ENCODE measurements at places on chromosomes 7 and 10.

DNA sequence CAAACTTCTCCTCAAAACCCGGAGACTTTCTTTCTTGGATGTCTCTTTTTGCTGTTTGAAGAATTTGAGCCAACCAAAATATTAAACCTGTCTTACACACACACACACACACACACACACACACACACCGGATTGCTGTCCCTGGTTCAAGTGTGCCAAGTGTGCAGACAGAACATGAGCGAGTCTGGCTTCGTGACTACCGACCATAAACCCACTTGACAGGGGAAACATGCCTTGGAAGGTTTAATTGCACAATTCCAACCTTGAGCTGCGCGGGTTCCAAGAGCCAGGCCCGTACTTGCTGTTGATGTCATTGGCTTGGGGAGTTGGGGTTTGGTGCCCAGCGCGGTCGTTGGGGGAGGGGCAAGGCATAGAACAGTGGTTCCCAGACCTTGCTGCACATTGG, 1.7 kb downstream of the EGFR start:
- DNase-seq = peak; percentile 59

DNA sequence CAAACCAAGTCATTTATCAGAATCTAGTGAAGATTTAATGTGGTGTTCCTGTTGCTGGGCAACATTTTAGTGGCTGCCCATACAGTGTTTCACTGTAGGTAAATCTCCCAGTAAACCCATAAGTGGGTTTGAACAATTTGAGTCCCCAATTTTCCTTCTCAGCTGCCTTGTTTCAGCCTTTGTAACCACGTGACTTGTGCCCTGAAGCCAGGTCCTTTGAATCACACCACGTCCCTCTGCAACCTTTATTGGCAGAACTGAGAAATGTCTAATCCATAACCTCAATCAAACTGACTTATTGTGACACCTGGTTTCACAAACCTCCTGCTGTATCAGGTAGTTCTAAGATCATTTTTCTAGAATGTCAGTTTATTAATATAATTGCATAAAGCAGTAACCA, 30.1 kb downstream of the SND1 start:
- no peak for DNase-seq

- DNase-seq = no peak
Observed at GRCh38 chr7:158311791-158312190, 275.8 kb downstream of the PTPRN2 start.

DNA sequence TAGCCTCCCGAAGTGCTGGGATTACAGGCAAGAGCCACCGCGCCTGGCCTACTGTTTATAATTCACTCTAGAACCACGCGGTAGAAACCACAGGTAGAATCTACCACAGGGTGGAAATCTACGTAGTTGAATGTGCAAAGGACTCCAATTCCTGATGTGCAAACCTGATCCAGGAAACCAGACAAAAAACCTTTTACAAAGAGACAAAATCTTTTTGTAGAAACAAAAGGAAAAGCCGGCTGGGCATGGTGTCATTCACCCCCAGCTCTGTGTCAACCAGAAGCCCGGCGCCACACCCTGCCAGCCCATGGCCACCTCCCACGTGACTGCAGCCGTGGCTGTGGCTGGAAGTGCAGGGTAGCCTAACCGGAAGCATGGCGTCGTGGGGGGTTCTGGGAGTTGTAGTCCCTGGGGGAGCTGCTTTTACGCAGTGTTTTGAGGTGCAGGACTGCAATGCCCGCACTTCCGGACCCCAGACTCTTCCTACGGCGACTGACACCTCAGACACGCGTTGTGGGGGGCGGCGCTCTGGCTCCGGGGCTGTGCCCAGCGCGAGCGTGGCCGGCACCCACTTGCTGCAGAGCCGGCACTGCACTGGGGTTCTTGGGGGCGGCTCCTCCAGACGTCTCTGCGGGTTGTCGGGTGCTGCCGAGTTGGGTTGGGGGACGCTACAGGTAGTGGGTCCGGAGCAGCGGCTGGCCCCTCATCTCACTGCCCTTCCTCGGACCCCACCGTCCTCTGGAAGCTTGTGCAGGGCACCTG, 41.5 kb upstream of the RNF216 start:
- peak; percentile 97 for DNase-seq

DNA sequence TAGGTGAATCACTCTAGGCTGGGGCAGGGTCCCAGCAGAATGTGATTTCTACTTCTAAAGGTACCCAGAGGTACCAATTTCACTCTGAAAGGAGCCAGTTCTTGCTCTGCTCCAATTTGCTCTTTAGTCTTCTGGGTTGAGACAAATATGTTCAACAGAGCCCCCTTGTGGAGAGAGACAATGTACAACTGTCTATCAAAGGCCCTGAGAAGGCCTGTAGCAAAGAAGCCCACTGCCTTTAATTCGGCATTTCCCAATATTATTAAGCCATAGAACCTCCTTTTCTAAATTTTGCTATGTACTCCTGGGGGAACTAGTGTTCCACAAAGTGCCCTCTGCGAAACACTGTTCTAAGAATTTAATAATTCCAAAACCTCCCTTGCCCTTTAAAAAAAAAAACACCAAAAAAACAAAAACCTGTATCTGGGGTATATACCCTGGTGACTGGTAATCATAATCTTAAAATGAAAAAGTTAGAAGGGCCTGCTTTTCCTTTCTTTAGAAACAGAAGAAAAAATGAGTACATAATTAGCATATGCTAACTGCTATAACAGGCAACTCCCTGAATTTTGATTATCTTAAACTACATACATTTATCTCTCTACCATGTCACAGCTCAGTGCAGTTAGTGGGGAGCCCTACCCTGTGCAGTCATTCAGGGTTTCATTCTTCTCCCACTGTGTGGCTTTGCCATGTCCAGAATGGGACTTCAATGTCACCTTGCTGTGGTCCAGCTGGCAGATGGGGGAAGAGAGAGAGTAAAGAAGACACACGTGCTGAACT, 160.9 kb upstream of the BMPER start:
- DNase-seq = no peak

GRCh38 chr10:23190872-23191763, 994 bp upstream of the PTF1A start:
- no peak for DNase-seq

- DNase-seq = no peak
Observed at GRCh38 chr7:90889210-90889609, 293.1 kb downstream of the CDK14 start.

DNA sequence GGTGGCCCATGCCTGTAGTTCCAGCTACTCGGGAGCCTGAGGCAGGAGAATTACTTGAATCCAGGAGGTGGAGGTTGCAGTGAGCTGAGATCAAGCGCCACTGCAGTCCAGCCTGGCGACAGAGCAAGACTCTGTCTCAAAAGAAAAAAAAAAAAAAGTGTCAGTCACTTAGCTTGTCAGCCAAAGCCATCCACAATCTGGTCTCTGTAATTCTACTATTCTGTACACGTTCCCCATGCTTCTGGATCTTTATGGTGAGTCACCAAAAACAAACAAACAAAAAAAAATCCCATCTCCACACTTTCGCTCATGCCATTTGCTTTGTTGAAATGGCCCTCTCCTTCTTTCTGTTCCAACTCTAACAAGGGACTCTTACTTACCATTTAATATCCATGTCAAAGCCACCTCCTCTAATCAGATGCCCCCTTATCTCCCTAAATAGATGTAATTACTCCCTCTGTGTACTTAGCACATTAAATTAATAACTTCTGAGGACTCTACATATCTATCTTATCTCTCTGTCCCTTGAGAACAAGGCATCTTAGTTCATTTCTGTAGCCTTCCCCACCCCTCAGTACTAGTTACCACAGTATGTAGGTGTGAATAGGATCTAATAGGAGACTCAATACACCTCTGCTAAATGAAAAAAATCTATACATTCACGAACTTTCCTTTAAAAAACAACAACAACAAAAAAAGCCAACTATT, 128.4 kb downstream of the ELMO1 start:
- no peak for DNase-seq

DNA sequence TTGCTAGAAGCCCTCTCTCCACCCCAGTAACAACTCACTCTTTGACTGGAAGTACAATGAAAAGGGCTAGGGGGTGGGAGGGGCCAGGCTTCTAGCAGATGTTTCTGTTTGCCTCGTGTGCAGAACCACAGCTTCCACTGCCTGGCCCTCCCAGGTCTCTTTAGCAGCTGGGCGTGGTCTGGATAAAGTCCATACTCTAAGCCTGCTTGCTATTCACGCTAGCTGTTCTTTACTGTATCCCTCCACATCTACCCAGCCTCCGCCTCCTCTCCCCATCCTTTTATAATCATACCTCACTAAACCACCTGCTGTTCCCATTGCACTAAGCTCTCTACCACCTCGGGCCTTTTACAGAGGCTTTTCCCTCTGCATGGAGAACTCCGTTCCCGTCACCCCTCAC, 288.8 kb downstream of the CAMK1D start:
- peak; percentile 85 for DNase-seq

DNA sequence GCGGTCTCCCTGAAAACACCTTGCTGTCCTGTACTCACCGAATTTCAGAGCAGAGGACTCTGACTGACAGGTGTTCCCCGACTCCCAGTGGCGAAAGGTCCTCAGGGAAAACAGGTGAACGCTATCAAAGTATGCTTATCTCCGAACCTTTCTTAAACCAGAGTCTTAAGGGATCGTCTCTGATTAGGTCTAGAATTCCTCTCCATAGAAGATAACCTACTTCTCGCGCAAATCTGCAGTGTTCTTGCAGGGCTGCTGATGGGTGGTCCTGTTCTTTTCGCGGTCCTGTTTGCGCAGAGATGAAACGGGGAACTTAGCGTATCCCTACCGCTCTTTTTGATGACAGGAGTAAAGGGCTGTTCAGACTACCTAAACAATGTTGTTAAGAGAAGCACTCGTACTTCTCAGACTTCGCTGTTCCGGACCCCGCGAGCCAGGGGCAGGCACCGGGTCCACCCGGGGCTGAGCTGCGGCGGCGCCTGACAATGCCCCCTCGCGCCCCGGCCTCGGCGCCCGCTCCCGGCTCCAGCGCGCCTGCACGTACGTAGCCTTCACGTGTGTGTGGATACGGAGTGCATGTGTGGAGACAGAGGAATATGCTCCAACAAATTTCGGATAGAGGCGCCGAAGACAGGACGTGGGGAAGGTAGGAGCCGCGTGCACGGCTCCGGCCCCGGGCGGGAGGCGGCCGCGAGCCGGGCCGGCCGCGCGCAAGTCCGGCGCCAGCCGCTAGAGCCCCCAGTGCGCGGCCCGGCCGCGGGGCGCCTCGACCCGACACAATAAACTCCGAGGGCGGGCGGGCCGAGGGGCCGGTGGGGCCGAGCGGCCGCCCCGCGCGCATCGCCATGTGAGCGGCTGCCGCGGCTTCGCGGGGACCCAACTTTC, 766 bp upstream of the ZMYND11 start:
- peak; percentile 34 for DNase-seq

GRCh38 chr7:108284349-108285002, 154.3 kb upstream of the LAMB4 start:
- DNase-seq = no peak

DNA sequence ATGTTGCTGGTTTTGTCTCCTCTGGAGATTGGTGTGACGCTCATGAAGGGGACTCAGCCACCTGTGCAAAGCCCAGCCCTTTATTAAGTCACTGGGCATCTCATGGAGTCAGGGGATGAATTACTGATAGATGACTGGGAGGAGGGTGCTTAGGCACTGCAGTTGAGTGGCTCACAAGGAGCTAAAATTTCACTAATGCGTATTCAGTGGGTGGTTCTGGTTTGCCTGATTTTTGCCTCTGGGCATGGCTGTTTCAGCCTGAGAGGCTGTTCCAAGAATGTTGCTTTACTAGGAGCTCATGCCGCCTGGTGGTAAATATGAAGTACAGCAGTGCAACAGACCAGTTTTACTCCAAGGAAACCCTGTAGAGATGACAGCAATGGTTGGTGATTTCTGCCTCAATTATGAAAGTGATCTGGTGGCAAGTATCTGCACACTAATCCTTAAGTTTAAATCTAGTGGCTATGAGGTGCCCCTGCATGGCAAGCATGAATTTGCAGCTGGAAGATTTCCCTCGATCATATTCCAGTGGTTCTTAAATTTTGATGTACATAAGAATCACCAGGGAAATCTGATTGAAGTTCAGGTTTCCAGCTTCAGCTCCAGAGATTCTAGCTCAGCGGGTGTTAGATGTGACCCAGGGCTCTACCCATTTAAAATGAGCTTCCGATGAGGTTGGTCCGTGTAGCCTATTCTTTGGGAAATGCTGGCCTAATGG, 19.9 kb downstream of the ACTA2 start:
- peak; percentile 38 for DNase-seq

- DNase-seq = no peak
Observed at GRCh38 chr10:86060386-86061277, 306.0 kb downstream of the GRID1 start.

DNA sequence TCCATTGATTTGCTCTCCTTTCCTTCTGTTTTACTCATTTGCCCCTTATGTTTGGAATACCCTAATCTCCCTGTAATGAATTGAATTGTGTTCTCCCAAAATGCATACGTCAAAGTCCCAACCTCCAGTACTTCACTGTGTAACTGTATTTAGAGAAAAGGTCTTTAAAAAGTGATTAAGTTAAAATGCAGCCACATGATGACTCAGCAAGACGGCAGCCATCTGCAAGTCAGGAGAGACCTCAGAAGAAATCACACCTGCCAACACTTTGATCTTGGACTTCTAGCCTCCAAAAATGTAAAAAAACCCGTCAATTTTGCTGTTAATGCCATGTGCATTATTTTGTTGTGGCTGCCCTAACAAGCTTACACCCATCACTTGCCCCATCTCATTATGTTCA, 85.3 kb upstream of the PCLO start:
- DNase-seq = no peak

DNA sequence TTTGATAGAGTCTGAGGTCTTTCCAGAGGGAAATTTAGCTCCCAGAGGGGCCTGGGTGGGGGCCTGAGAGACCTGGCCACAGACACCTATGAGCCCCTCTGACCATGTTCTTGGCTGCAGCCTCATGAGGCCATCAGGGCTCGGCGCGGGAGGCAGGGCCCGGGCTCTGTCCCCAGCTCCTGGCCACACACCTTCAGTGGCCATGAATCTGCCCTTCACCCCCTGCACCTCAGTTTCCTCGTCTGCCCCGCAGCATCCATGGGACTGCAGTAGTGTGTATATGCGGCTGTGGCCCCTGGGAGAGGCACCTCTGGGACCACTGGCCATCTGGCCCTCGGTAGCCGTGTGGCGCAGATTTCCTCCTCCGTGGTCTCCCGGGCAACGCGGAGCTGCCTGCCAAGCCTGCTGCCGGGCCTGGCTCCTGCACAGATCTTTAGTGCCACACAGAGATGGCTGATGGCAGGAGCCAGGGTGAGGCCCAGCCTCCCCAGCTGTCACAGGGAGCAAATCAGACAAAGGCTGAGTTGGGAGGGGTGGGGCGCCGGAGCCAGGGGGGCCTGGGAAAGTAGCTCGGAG, 23.6 kb upstream of the ADCYAP1R1 start:
- DNase-seq = no peak

DNA sequence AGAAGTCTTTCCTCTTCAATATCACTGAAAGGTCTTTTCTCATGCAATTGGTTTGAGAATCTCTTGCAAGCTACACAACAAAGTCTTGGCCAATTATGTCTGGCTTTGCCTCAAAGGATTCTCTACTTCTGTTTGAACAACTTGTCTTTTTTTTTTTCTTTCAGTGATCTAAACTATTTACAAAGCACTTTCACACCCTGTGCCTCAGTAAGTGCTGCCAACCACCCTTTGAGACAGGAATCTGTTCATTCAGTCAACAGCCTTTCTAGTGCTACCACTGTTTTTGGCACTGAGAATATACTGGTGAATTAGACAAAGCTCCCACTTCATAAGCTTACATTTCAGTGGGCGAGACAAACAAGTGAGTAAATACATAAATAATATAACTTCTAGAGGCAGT, 26.9 kb upstream of the SDK1 start:
- DNase-seq = no peak
